ENCODE measurements at places on chromosomes 4 and X. TPM values are rescaled to one million over a fixed set of nuclear protein-coding genes. Genes with fewer than 3 reads are reported as not detected.

GRCh38 chrX:94401426-94401825 lies 727.4 kb downstream of the FAM133A start:
- no peak for DNase-seq

DNA sequence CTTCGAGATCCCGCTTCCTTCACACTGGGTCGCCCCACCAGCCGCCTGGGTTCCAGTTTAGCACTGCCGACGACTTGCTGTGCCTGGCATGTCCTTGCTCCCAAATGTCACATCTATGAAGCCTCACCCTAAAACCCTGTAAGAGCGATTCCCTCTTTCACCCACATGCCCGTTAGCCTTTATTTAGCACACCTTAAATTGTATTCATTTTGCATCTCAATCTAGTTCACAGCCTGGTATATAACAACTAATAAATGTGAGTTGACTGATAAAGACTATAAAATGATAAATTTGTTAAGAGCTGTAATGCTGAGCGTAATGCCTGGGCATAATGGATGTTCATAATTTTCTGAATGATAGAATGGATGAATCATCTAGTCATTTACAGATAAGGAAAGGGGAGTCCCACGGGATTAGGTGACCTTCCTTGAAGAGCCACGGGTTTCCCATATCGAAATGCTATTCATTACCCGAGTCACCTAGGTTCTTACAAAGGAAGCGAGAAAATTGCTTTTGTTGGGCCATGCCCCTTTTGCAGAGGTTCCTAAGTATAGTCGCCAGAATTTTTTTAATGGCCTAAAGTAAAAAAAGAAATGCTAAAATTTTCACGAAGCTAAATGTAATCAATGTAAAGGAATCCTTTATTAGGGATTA lies 1.1 kb upstream of the AP1S2 start:
- DNase-seq, result no peak

DNA sequence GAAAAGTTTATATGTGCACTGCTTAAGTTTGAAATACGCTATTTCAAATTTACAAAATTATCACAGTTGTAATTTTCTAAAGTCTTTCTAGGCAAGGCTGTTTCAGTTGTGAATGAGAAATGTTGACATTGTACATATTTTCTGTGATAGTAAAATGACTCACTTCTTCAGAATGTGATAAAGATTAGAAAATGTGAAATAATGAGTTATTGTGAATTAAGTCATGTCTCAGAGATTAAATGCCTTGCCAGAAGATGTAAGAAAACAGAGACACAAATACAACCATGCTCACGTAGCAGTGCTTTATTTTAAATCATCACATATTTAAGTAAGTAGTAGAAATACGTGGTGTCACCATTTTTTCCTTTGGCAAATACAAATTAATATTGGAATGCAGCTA lies 768 bp downstream of the CLCN4 start:
- no peak for DNase-seq

DNA sequence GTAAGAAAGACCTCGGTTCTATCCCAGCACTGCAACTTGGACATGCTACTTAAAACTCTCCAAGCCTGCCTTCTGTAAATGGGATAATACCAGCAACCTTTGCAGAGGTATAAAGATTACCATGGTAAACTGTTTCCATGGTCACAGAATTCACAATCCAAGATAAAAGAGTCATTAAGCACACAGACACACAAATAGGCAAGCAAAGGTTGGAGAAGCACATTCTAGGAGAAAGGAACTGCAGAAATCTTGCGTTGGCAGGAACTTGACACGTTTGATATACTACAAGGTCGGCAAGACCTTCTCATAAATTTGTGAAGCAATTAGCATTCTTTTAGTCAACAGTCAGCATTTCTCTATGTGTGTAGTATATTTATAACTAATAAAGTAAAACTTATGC lies 12.3 kb upstream of the CHRNA9 start:
- DNase-seq, result no peak

DNA sequence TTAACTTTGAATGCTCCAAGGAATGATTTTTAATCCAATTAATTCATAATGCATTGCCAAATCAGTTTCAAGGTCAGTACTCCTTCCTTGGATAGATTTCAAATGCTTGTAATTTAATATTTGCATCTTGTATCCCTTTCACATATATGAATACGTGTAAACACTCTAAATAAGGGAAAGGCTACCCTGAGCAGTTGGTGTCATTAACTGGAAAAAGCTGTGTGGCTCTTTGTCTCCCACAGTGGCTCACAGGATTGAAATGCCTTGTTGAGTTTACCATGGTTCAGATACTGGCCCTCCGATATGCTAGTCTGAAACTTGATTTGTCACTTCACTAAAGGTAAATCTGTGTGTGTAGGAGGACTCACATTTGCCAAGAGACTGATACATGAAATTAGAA lies 16.7 kb upstream of the ACOT9 start:
- no peak for DNase-seq

The GYPE gene
- not detected for total RNA-seq

The HMX1 gene
- 10.0 TPM for total RNA-seq

The PAGE5 gene
- total RNA-seq, result not detected
